ENCODE measurements at places on chromosomes 5 and 9.
A peak's percentile ranks its signal among the peaks of the same experiment; 100 is the strongest.

- no peak for DNase-seq
These were observed 65.9 kb downstream of the ELL2 start for GRCh38 chr5:95895771-95896170.

DNA sequence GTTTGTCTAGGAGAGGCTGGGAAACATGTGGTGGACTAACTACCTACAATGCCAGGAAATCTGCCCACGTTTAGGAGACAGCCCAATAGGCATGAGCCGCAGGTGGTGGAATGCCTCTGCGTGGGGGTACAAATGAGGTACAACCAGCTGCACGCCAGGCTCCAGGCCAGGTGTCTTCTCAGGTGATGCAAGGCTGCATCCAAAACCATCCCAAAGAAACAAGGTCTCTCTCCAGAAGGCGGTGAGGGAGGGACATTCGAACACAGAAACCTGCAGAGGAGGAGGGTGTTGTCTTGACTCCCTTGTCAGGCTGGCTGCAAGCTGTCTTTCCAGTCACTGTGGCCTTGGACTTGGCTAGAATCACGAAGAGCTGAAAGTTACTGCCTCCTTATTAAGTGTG lies 11.6 kb downstream of the ANKH start:
- DNase-seq: no peak

DNA sequence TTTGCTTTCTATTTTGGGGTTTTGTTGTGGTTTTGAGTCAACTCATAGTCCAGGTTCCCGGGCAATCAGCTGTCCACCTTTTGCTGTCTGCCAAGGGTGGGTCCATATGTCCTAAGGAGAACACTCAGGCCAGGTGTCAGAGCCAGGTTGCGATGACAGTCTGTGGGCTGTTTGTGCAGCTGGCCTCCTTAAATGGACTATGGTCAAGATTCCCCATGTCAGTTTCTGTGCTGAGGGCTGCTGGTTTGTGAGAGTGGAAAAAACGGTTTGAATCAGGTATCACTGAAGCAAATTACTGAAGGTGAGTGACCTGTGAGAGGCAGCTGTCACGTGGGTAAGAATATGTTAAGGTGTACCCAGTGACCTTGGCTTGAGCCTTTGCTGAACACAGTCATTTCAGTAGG lies 33.0 kb downstream of the SNX30 start:
- DNase-seq: no peak

GRCh38 chr5:175257128-175257846 lies 186.7 kb downstream of the DRD1 start:
- DNase-seq: no peak

DNA sequence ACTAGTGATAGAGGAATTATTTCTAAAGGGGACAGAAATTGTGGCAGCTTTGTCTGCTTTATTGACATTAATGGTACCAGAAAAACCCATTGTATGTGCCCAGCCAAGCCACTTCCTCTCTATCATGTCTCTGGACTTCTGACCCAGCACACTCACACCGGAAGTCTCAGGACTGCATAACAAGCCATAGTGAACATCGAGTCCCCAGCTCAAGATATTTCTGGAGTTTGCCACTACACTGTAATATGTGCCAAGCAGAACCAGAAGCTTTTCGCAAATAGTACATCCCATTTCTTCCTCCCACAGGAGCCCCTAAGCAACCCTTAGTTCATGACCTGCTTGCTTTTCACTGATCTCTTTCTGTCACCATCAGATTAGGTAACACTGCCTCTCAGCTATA lies 187.4 kb upstream of the GHR start:
- no peak for DNase-seq

GRCh38 chr5:66757834-66758371 lies 161.7 kb downstream of the MAST4 start:
- DNase-seq: no peak

- no peak for DNase-seq
These were observed 35.3 kb downstream of the ZDHHC11B start for GRCh38 chr5:749101-749670.

GRCh38 chr5:74109344-74109743 lies 483.3 kb downstream of the ARHGEF28 start:
- no peak for DNase-seq

- no peak for DNase-seq
These were observed 174.4 kb downstream of the MUSK start for GRCh38 chr9:110842986-110843385.

DNA sequence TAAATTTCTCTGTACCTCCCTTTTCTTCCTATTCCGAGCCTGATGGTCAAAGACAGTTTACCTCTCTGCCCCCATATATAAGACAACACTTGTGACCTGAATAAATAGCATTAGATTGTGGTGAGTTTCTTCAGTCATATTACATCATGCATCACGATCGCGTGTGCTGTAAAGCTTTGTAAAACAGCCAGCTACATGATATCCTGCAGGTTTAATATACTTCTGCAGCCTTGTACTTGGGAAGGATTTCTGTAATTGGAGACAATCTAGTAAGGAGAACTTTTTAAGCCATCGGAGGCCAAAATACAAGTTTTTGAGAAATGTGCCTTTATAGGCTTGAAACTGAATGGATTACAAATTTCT lies 711.8 kb upstream of the WWC1 start:
- no peak for DNase-seq

DNA sequence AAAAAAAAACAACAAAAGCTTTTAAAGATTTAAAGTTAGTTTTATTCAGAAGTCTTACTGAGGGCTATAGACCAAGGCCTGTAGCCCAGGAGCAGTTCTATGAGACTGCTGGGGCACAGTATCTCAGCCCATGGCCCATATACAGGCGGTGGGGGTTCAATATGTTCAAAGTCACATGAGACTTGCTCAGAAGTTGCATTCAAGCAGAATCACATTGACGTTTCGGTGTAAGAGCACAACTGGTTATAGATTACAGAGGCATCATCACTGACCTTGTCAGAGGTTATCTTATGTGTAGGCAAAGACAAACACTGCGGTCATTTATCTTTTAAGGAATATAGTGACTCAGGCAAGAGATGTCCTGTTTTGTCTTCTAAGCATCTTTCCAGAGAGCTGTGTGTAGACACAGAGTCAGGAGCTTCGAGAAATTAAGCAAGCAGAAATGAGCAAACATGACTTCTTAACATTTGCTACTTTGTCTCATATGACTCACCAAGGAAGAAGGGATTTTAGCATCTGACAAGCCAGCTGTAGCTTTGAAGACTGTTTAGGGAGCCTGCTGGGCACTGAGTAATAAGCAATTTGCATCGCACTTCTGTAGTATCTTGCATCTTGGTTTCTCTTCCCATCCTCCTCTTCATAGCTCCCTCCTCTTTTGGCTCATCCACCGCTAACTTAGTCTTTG lies 12.9 kb upstream of the F2RL1 start:
- DNase-seq: peak; percentile 84

GRCh38 chr9:80922544-80922943 lies 766.8 kb downstream of the TLE1 start:
- no peak for DNase-seq

GRCh38 chr5:63127054-63127453 lies 548.4 kb downstream of the LRRC70 start:
- DNase-seq: peak; percentile 56

DNA sequence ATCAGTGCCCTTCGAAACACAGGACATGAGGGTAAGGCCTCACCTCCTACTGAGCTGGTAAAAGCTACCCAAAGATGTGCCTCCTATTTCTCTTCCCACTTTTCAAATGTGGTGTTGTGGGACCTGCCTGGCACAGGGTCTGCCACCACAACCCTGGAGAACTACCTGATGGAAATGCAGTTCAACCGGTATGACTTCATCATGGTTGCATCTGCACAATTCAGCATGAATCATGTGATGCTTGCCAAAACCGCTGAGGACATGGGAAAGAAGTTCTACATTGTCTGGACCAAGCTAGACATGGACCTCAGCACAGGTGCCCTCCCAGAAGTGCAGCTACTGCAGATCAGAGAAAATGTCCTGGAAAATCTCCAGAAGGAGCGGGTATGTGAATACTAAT lies 1.9 kb downstream of the IRGM start:
- no peak for DNase-seq

- peak; percentile 10 for DNase-seq
These were observed 59.1 kb downstream of the PJA2 start for GRCh38 chr5:109350537-109351270.

- DNase-seq: no peak
These were observed 197.9 kb downstream of the KCTD16 start for GRCh38 chr5:144368556-144368955.

- DNase-seq: no peak
These were observed at the start of gene CA9 for GRCh38 chr9:35673132-35674024. Gene CA9, plus strand, starts transcription at chr9:35673928. Its CDS starts 32 bp downstream, at chr9:35673960.

DNA sequence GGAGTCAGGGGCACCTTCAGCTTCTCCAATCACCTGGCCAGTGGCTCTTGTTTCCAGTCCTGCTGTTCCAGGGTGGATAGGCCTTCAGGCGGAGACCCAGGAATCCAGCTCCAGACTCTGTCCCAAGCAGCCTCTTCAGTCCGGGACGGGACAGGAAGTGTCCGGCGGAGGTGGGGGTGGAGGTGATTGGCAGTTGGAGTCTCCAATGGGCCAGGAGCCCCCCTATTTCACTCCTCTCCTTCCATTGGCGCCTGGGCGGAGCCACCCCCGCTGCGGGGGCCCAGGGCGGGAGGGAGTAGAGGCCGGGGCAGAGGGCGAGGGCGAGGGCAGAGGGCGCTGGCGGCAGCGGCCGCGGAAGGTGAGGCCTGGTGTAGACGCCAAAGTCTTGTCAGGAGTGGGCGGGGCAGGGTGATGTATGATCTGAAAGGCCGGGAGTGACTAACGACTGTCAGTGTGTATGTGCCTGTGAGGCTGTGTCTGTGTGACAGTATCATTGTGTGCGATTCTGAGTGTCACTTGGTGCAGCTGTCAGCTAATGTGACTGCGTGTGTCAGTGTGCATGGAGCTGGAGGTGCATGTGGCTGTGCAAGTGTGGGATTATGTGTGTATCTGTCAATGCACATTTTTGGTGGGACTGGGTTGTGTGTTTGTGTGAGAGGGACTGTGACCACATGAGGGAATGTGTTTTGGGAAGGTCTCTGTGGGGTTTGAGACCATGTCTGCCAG lies at the start of gene IL11RA:
Gene IL11RA (plus strand): TSS at position 310 of the 726 bp plus-strand sequence. CDS start 3,033 bp downstream, outside the sequence.
- DNase-seq: peak; percentile 86

- DNase-seq: no peak
These were observed 477.5 kb downstream of the TLE4 start for GRCh38 chr9:80049096-80049782.

GRCh38 chr5:115686051-115686737 lies 60.4 kb upstream of the TMED7 start:
- DNase-seq: peak; percentile 25

GRCh38 chr5:52204310-52204709 lies 583.4 kb upstream of the ITGA1 start:
- no peak for DNase-seq

DNA sequence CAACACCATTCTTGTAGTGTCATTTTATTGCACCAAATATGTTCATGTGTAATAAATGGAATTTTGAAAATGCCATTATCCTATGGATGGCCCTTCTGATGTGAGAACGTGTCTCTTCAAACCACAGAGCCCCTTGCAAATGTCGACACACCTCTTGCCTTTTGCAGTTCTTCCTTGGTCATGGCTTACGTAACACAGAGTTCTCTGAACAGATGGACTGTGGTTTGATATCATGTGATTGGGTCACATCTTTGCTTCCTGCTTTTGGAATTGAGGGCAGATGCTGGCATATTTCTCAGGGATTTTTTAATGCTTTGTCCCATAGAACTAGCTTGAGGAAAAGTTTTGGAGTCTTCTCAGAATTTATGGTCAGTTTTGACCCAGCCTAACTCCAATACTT lies 4.6 kb downstream of the TGFBR1 start:
- DNase-seq: no peak

GRCh38 chr5:35095366-35095765 lies 47.6 kb upstream of the AGXT2 start:
- no peak for DNase-seq

- DNase-seq: no peak
These were observed 473.5 kb downstream of the ACTL7B start for GRCh38 chr9:108382310-108382709.

DNA sequence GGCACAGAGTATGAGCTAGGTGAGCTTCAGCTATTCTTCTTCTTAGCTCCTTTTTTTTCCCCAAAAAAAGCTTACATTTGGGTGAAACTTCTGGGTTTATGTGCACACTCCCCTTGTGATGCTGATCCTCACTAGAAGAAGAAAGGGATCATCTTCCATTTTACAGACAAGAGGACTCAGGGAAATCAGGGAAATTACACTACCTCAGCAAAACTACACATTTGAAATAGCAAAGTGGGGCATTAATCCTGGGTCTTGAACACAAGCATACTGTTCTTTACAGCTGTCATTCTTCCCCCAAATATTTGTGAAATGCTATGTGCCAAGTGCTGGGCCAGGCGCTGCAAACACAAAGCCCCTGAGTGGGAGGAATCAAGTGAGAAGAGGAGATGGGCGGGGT lies 68.6 kb upstream of the NFIL3 start:
- no peak for DNase-seq

DNA sequence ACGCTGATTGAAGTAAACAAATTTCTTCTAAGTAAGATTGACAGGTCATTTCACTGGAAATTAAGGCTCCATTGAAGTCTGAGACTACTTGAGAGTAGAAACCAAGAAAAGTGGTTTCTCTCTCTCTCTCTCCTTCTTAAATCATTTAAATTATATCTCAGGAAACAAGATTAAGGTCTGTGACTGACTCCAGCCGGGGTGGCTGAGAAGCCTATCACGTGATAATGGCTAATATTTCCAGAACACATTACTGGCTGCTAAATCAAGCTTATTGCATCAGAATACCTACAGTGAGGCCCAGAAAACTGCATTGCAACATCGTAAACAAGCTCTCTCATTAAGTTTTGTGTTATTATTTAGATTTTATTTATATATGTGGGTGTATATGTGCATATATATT lies 88.4 kb downstream of the PTCD2 start:
- DNase-seq: no peak

DNA sequence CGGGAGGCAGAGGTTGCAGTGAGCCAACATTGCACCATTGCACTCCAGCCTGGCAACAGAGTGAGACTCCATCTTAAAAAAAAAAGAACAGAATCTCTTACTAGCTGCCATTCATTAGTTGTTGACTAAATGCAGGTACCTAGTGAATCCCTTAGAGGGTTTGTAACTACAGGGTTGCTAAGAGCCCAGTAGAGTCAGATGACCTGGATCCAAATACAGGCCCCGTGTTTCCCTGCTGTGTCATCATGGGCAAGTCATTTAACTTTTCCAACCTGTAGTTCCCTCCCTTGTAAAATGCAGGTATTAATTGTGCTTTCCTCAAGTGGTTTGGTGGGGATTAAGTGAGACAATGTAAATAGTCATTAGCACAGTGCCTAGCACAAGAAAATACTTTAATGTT lies 32.8 kb downstream of the PLAC8L1 start:
- no peak for DNase-seq

DNA sequence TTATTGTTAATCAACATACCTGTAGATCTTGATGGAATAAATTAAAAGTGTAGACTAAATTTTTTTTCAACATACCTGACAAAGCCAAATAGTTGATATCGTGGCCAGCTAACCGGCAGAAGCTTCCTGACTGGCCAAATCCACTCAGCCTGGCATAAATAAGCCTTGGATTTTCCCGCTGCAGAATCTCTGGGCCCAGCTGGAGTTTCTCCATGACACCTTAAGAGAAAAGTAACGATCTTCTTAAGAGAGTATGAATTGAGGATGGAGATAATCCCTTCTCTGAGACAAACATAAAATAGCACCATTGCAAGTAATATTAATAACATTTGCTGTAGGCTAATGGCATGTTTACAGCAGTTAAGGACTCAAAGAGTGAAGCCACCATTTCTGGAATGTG lies 2.2 kb downstream of the AMACR start:
- no peak for DNase-seq
